ENCODE measurements at places on chromosomes 1 and 21. TPM values are rescaled to one million over a fixed set of nuclear protein-coding genes. Genes with fewer than 3 reads are reported as not detected.

DNA sequence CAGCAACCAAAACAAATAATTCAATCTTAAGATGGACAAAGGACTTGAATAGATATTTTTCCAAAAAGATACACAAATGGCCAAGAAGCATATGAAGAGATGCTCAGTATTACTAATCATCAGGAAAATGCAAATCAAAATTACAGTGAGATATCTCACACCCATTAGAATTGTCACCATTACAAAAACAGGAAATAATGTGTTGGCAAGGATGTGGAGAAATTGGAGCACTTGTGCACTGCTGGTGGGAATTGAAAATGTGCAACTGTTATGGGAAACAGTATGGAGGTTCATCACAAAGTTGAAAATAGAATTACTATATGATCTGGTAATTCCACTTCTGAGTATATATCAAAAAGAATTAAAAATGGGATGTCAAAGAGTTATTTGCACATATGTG, 83.2 kb downstream of the SH3GLB1 start:
- no peaks in the 10 kb centered on the region for H3K27me3 ChIP-seq
- no peaks in the 10 kb centered on the region for H3K36me3 ChIP-seq
- H3K4me1 ChIP-seq: peaks cover 32% of the 10 kb centered on the region
- no peak overlapping the region for H3K27ac ChIP-seq
- no peak for DNase-seq

DNA sequence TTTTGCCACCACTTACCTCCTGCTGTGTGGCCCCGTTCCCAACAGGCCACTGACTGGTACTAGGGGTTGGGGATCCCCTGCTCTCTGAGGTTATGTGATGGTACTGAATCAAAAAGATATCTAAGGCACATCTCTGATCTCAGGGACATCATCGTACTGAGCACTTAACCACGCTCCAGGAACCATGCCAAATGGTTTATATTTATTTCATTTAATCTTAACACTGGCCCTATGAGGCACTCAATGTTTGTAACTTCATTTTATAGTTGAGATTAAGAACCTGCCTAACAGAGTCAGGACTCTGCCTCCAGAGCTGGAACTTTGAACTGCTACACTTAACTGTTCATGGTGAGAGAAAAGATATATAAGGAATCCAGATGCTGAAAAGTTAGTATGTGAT, 98.0 kb upstream of the HP1BP3 start:
- no peaks in the 10 kb centered on the region for H3K27me3 ChIP-seq
- no peak overlapping the region for H3K27ac ChIP-seq
- no peaks in the 10 kb centered on the region for H3K4me1 ChIP-seq
- peaks cover 7% of the 10 kb centered on the region for H3K36me3 ChIP-seq
- DNase-seq: no peak
- no peak overlapping the region for H3K4me3 ChIP-seq

Gene CRNN
- not detected for total RNA-seq

Gene LINGO4
- 0.50 TPM for total RNA-seq

GRCh38 chr1:52530563-52531144, 22.2 kb downstream of the TUT4 start:
- no peak overlapping the region for H3K4me3 ChIP-seq
- H3K4me1 ChIP-seq: no peaks in the 10 kb centered on the region
- DNase-seq: no peak
- no peaks in the 10 kb centered on the region for H3K27me3 ChIP-seq
- H3K27ac ChIP-seq: no peak overlapping the region

DNA sequence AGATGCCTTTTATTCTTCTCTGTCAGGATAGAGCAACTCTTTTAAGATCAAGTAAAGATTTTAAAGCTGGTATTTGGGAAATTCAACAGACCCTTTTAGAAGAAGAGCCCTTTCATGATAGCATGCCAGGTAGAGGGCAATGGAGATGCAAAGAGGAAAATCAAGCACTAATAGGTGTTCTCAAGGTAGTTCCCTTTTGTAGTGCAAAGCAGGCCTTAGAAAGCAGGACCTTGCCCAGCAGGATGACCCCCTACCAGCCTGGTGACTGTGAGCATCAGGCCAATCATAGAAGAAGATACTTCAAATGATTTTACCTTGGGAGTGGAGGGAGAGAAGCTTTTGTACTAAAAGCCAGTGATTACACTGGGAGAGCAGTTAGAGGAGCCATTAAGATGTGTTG, 381.4 kb upstream of the ZRANB2 start:
- no peak overlapping the region for H3K27ac ChIP-seq
- no peaks in the 10 kb centered on the region for H3K27me3 ChIP-seq
- H3K36me3 ChIP-seq: no peaks in the 10 kb centered on the region
- DNase-seq: no peak
- no peaks in the 10 kb centered on the region for H3K4me1 ChIP-seq
- H3K4me3 ChIP-seq: no peak overlapping the region

Gene IGSF8
- total RNA-seq: 35.9 TPM

GRCh38 chr1:181190364-181191035, 102.0 kb downstream of the IER5 start:
- H3K27ac ChIP-seq: no peak overlapping the region
- peaks cover 9% of the 10 kb centered on the region for H3K4me1 ChIP-seq
- no peak for DNase-seq
- peaks cover 16% of the 10 kb centered on the region for H3K27me3 ChIP-seq

GRCh38 chr1:228064296-228064695, 18.2 kb upstream of the ARF1 start:
- H3K4me3 ChIP-seq: no peak overlapping the region
- peaks cover 14% of the 10 kb centered on the region for H3K4me1 ChIP-seq
- H3K36me3 ChIP-seq: no peaks in the 10 kb centered on the region
- H3K27me3 ChIP-seq: peaks cover 80% of the 10 kb centered on the region
- no peak overlapping the region for H3K27ac ChIP-seq
- no peak for DNase-seq

Gene AMY1C
- total RNA-seq: 35.3 TPM

DNA sequence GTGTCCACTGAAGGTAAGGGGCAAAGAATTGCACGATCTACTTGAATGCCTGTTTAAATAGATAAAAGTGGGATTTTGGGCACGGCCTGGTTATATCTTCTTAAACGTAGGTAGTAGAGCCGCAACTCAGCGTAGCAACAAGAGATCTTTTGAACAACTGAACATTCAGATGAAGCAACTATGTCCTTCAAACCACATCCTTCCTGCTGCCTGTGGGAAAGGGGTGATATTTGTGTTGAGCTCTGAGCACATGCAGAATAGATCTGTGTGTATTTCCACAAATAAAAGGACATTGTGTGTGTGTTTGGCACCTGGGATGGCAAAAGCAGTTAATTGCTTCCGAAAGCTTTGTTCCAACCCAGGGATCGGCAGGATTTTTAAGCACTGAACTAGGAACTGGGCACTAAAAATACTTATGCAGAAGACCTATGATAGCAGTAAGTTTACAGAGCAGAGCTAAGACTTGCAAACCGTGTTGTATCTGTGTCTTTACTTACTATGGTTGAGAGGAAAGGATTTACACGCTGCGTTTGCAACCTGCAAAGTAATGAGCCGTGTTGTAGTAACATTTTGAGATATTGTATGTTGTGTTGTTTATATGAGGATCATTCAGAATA, 333.4 kb downstream of the CHRM3 start:
- no peaks in the 10 kb centered on the region for H3K36me3 ChIP-seq
- DNase-seq: no peak
- H3K27ac ChIP-seq: peak overlapping the region; percentile 7
- H3K4me1 ChIP-seq: peaks cover 14% of the 10 kb centered on the region
- peak overlapping the region; percentile 13 for H3K4me3 ChIP-seq

DNA sequence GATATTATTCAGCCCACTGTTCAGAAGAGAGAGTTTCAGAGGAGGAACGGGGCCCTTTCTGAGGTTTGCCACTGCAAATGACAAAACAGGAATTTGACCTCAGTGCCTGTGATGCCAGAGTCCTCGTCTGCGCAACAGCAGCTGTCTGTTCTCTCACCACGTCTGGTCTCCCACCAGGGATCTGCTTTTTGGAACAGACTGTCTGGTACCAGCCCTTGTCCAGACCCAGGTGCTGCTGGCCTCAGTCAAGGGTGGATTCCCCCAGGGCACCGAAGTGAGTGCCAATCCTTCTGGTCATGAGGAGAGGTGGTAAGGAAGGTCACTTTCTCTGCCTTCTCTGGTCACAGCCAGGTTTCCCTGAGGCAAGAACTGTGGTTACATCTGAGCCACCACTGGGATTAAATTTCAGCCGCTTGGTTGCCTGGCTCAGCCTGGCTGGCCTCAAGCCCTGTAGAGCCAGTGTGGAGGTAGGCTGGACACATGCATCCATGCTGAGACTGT, 2.3 kb upstream of the BCAN start:
- H3K4me1 ChIP-seq: peaks cover 12% of the 10 kb centered on the region
- no peak for DNase-seq
- H3K36me3 ChIP-seq: no peaks in the 10 kb centered on the region
- H3K4me3 ChIP-seq: no peak overlapping the region

GRCh38 chr1:37094302-37094701, 60.0 kb upstream of the GRIK3 start:
- H3K36me3 ChIP-seq: no peaks in the 10 kb centered on the region
- no peak overlapping the region for H3K4me3 ChIP-seq
- no peak overlapping the region for H3K27ac ChIP-seq

DNA sequence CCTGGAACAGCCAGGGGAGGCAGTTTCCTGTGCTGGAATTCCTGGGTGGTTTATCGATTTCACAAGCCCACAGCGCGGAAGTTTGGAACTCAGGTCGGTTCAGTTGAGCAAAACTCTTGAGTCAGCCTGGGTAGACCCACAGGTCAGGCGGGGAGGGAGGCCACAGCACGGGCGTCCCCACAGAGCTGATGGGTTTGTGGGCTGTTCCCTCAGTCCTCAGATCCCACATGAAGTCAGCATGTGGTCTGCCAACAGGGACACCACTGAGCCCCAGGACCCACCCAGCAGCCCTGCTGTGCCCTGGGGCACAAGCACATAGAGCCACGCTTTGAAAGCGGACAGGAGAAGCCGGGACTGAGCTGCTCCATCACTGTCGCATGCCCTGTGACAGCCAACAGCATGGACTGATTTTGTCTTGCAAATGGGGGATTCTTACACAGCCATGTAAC, 17.4 kb downstream of the BMP8A start:
- no peak for DNase-seq
- no peak overlapping the region for H3K27ac ChIP-seq
- H3K36me3 ChIP-seq: no peaks in the 10 kb centered on the region
- H3K4me1 ChIP-seq: peaks cover 11% of the 10 kb centered on the region
- H3K27me3 ChIP-seq: no peaks in the 10 kb centered on the region
- H3K4me3 ChIP-seq: no peak overlapping the region

GRCh38 chr21:15797577-15798363, 68.0 kb downstream of the USP25 start:
- H3K4me3 ChIP-seq: no peak overlapping the region
- no peak overlapping the region for H3K27ac ChIP-seq
- peaks cover 9% of the 10 kb centered on the region for H3K4me1 ChIP-seq
- no peak for DNase-seq

Gene TUFT1
- 10.5 TPM for total RNA-seq

- no peaks in the 10 kb centered on the region for H3K27me3 ChIP-seq
- no peaks in the 10 kb centered on the region for H3K4me1 ChIP-seq
- H3K27ac ChIP-seq: no peak overlapping the region
- no peaks in the 10 kb centered on the region for H3K36me3 ChIP-seq
- DNase-seq: no peak
Observed at GRCh38 chr1:198563583-198563982, 23.1 kb upstream of the ATP6V1G3 start.

Gene CBR3
- total RNA-seq: 4.3 TPM

DNA sequence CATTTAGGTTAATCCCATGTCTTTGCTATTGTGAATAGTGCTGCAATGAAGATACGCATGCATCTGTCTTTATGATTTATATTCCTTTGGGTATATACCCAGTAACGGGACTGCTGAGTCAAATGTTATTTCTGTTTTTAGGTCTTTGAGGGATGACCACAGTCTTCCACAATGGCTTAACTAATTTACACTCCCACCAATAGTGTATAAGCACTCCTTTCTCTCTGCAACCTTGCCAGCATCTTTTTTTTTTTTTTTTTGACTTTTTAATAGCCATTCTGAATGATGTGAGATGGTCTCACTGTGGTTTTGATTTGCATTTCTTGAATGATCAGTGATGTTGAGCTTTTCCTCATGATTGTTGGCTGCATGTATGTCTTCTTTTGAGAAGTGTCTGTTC, 33.5 kb downstream of the ASH1L start:
- no peaks in the 10 kb centered on the region for H3K27me3 ChIP-seq
- H3K4me3 ChIP-seq: no peak overlapping the region
- peaks cover 5% of the 10 kb centered on the region for H3K36me3 ChIP-seq
- peaks cover 30% of the 10 kb centered on the region for H3K4me1 ChIP-seq

DNA sequence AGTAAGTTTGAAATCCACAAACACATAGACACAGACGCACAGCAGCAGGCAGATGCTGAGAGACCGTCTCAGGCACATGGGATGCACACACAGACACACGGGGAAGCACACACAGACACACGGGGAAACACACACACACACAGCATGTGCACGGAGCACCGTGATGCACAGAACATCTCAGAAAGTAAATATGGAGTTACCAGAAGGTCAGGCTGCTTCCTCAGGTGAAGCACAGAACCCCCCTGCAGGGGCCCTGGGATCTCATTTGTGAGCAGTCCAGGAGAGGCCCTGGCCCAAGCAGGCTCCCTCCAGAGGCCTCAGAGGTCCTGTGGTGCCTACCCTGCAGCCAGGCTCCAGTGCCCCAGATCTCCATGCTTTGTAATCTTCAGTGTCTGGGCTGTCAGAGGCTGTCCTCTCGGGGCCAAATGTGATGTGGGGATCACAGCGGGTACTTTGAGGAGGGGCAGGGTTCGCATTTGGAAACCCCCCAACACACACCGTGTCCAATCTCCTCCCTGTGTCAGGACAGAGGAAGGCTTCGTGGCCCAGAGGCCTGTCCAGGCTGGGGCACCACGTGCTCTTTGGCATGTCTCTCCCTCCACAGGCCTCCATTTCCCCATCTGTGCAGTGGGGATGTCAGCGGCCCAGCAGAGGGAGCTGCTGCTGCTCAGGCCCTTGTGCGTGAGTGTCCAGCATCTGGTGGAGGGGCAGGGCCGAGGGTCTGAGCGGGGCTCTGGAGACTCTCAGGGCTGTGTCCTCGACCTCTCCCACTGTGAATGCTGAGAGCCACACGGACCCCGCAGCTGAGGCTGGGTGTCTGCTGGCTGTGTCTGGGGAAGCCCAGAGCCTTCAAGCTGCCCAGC, 23.0 kb upstream of the PRSS38 start:
- peaks cover 9% of the 10 kb centered on the region for H3K27me3 ChIP-seq
- no peak for DNase-seq
- no peaks in the 10 kb centered on the region for H3K36me3 ChIP-seq
- H3K4me3 ChIP-seq: no peak overlapping the region

Gene ATP1A4
- total RNA-seq: 1.1 TPM

DNA sequence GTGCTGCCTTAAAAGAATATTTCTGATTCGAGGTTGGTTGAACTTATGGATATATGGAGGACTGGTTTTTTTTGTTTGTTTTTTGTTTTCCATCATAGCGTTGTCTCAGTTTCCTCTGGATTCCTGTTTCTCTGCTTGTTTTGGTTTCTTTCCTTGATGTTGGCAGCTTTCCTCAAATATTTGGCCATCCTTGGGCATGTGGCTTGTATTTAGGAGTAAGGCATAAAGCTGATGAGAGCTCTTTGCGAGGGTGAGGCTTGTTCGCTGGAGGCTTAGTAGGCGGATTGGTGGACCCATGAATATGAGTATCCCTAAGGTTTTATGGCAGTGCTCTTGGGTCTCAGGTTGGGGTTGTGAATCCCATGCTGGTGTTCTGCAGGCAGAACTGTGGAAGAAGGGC, 22.9 kb downstream of the DYRK1A start:
- no peak overlapping the region for H3K4me3 ChIP-seq
- H3K36me3 ChIP-seq: no peaks in the 10 kb centered on the region
- DNase-seq: no peak
- no peak overlapping the region for H3K27ac ChIP-seq
- H3K4me1 ChIP-seq: peaks cover 86% of the 10 kb centered on the region
